ENCODE measurements at places on chromosomes 5 and 9.

DNA sequence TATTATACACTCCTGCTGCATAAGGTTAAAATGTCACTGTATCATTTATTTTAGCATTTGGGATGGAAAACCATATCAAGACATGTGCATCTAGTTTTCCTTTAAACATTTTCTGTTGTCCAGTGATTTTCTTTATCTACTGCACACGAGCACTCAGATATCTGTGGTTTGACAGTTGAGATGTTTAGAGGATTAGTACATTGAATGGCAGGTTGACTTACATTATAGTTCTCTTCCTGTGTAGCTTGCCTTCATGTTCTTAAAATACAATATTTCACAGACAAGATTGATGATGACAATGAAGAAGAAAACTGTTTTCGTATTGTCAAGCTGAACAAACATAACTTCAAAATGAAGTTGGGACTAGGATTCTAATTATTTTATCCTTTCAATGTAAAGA, 2378.4 kb upstream of the WWC1 start:
- no peak for ATAC-seq

DNA sequence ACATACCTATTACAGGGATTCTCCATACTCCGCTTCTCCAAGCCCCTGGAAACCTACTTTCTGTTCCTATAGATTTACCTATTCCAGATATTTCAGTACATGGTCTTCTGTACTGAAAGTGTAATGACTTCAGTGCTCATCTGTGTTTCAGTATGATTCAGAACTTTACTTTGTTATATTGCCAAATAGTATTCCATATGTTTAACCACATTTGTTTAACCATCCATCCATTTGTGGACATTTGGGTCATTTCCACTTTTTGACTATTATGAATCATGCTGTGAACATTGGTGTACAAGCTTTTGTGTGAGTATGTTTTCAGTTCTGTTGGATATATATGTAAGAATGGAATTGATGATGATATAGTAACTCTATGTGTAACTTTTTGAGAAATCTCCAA, 188.9 kb downstream of the PDZD2 start:
- ATAC-seq = no peak

- peak; percentile 36 for ATAC-seq
These were observed 20.6 kb downstream of the OLFML2A start for GRCh38 chr9:124797343-124798103.

- ATAC-seq = no peak
These were observed 4.8 kb upstream of the CHD1 start for GRCh38 chr5:98933445-98934072.

DNA sequence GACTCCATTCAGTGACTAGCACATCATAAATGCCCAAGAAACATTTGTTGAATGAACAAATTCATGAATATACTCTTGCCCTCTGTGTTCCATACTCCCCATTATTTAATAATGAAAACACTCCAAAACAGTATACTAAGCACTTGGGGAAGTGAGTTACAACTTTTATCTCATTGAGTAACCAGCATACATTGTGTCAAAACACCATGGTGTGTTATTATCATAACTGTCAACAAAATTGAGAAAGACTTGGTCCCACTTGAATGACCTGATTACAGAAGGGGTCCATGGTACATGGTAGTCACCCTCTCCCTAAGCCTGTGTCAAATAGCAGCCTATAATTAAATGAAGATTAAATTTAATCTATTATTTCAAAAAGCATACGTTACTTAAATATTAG, 16.2 kb downstream of the ANKH start:
- ATAC-seq = no peak

DNA sequence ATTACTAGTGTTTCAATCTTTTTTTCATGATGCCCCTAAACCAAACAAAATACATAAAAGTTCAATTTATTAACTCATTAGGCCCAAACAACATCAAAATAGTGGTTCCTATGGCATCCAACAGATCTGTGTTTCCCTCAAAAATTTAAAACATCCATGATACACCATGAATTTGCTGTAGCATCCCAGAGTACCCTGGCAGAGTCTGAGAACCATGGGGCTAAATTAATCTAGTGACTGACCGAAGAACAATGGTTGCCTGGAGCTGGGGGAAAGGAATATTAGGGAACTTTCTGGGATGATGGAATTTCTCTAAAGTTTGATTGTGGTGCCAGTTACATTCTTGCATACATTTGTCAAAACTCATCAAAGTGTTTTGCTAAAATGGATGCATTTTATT, 79.5 kb upstream of the TRIO start:
- ATAC-seq = no peak

DNA sequence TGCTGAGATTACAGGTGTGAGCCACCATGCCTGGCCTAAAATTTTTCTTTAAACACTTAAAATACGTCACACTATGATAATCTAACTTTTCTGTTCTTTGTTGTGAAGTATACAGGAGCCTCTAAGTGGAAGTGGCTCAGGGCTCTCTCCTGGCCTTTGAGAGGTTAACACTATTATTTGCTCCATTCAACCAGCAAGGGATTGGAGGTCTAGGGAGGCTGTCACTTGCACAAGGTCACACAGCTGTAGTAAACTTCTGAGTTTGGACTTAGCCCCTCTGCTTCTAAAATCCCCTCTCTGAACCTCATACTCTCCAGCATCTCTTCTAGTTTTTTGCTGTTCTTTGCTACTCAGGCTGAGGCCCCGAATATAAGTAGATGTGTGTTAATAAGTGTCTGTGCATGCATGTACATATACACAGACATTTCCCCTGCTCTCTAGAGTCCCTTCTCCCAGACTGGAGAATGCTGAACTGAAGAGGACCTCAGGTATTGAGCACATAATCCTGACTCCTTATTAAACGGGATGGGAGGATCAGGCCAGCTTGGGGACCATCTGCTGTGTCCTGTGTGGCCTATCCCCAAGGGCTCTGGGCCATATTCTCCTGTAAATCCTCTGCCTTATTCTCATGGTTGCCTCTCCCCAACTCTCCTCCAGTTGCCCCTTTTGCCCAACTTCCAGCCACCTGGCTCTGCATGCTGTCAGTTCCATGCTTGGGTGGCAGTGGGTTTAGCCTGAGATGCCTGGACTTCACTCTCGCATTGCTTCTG, 87.0 kb upstream of the SPRY4 start:
- no peak for ATAC-seq

DNA sequence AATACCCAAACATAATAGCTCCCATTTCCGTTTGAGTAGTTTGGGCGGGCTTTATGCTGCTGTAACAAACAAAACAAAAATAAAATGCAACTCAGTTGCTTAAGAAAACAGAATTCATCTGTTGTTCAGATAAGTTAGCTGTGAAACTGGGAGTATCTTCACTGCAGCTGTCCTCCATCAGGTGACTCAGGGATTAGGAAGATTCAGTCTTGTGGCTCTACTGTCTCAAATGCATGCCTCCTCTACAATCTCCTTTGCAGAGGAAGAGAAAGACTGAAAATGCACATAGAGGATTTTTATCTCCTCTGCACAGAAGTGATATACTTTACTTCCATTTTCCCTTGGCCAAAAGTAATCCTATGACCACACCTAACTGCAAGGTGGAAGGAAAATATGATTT, 883.7 kb downstream of the PTPRD start:
- no peak for ATAC-seq

DNA sequence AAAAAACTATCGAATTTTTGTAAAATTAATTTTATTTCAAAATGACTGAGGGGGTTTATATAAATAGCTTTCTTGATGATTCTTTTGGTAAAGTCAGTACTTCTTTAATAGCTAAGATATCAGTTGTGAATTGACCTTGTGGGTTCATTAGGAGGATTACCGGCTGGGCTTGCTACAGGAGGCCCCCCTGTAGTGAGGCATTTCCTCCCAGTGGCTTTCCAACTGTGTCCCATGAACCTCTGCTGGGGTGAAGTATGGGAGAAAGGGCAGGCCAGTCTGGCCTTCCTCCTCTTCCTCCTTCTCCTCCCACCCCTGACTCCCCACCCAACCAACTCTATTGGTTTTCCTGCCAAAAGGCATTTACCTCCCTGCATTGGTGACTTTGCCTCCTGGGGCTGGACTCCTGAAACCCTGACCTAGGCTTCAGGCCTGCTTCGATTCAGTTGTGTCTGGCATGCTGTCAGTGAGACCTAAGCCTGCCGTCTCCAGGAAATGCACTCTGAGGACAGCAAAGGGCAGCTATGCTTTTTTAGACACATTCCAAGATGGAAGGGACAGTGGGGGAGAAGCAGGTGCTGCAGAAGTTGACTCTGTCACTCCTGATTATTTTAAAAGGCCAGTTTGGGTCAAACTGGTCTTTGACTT, 144.8 kb downstream of the HSPA4 start:
- ATAC-seq = no peak

- no peak for ATAC-seq
These were observed 18.3 kb upstream of the FCHO2 start for GRCh38 chr5:72937517-72938061.

DNA sequence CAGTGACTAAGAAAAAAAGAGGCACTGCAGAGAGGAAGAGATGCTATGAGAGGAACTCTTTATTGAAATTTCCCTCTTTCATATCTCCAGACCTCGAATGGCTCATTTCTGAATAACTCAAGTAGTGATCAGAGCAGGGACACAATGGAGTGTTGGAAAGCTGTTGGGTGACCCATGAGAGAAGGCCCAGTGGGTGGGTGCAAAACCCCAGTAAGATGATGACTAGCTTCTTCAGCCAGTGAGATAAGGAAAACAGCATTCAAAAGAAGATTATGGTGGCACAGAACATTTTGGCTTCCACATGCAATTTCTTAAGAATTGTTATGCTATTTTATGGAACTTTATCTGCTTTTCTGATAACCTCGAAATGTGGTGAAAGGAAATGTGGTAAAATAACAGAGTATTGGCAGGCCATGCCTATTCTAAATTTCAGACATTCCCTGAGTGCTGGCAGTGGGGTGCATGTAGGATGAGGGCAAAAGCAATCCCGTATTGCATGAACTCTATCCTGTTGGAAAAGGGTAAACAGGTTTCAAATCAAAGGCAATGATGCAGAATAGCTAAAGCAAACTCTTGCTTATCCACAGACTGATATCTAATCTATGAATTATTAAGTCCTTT, 128.0 kb upstream of the KLF9 start:
- ATAC-seq = no peak

- no peak for ATAC-seq
These were observed 105.7 kb upstream of the HAND1 start for GRCh38 chr5:154583671-154584177.

GRCh38 chr9:77839459-77840140, 191.5 kb upstream of the GNA14 start:
- ATAC-seq = peak; percentile 72
